Lung (tissue), 17 donors: ENCODE measurements at places on chromosomes 2 and 18. TPM values are rescaled to one million over a fixed set of nuclear protein-coding genes. Genes with fewer than 3 reads are reported as not detected.

The KCNS3 gene
- total RNA-seq, result 18.2 TPM

The CRYBA2 gene
- not detected for total RNA-seq

The CNOT11 gene
- 32.5 TPM for total RNA-seq

The BOLL gene
- total RNA-seq, result not detected

The DCTN1 gene
- 142 TPM for total RNA-seq

The ANO7 gene
- total RNA-seq, result 0.74 TPM

The LYPD6 gene
- total RNA-seq, result 0.80 TPM

The CEP76 gene
- 4.4 TPM for total RNA-seq

The FER1L5 gene
- total RNA-seq, result 0.77 TPM

The CNTNAP5 gene
- total RNA-seq, result 0.06 TPM
